AG04450 (cell line): ENCODE measurements at places on chromosomes 3 and 15. TPM values are rescaled to one million over a fixed set of nuclear protein-coding genes. Genes with fewer than 3 reads are reported as not detected.
A peak's percentile ranks its signal among the peaks of the same experiment; 100 is the strongest.

DNA sequence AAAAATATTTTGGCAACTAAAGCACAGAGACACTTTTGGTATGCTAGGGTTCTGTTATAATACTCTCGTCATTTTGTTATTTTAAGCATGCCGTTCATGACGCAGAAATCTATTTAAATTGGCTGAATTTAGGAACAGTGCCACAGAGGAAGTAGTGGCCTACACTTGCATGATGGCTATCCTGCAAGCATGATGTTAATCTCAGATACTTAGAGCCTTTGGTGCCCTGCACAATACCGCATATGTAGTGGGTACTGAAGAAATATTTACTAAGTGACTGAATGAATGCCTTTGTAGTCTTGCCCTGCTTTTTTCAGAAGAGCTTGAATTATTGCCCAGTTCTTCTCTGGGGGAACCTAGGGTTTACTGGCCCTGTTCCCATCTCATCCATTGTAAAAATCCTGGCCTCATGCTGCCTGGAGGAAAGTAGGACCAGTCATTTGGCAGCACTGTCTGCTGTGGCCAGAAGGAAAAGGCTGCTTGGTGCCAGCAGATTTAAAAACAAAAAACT is 79.0 kb downstream of the SERPINI1 start:
- no peak for DNase-seq

DNA sequence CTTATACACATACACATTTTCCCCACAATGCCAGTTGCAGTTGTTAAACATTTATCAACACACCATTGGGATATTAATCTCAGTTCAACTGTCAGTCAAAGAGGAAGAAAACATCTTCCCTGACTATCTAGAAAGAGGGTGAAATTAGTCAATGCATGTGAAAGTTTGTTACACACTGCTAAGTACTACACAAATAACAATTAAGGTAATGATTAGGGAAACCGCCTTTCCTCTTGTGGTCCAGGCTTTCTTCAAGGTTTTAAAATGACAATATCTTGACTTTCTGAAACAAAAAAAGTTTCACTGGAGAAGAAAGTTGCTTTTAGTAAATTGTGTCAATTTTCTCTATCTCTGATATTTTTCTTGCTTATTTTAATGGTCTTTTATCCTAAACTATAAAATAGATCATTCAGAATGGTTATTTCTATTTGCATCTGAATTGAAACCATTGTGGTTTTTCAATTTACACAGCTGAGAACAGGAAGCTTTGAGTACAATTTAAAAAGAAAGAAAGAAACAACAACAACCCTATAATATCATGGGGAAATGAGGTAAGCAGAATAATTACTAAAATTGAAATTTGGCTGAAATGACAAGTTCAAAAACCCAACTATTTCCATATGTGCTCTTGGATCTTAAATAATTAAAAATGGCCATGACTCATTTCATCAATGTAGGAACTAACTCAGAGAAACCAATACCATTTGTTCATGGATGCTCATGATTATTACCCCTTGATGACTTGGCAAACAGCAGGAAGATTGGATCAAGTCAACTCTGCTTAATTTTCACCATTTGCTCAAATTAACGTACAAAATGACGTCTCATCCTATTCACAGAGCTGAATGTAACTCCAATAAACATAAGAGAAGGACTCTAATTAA is 31.7 kb downstream of the GPR149 start:
- no peak for DNase-seq

DNA sequence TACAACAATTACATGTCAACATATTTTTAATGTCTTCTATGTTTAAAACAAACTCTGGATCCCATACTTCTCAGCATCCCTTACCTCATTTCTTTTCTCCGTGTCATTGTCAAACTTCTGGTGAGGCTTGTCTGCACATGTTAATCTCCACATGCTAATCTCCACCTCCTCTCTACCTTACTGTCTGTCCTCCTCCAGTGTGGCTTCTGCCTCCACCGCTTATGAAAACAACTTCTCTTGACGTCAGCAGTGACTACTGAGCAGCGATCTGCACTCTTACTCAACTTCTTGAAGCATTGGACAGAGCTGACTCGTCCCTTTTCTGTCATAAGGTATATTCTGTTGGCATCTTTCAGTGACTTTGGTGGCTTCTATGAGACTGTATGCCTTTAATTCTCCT is 338.2 kb upstream of the THRB start:
- no peak for DNase-seq

DNA sequence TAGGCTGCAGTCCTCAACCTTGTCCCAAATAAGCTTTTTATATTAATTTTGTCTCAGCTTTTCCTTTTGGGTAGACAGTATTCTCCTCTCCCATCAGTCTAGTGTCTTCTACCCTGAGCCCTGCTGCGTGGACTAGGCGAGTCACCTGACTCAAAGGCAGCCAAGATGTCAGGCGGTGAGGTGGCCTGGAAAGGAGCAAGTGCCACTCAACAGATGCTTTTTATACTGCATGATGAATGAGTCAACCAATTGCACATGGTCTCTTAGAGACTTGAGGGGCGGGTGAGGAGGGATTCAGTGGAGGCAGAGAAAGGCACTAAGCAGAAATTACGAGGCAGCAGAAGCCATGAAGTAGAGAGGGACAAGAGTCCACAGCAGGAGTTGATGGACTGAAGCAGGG is 95.9 kb downstream of the FRMD4B start:
- DNase-seq: no peak

DNA sequence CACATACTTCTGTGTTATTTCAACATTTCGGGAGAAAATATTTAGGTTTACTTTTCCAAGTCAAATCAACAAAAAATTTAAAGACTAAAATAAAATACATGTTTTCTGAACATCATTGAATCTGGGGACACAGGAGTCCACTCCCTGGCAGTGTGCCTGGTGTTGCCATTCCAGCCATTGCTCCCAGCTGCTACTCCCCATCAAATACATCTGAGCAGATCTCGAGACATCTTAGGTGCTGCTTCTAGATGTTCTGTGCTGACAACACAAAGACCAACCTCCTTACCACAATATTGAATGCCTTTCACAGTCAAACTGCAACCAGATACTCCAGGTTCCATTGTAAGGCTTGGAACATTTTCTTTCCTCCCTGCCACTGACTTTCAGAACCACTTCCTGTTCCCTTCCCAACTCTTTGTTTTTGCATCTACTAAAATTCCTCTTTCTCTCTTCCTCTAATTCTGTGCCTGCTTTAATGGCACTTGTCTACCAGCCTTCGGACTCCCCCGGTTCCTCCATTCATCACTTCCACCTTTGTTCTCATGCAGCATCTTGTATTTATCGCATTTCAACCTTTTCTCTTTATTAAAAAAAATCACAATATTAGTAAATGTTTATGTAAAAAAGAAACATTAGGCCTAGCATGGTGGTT is 81.1 kb upstream of the SLC4A7 start:
- no peak for DNase-seq

DNA sequence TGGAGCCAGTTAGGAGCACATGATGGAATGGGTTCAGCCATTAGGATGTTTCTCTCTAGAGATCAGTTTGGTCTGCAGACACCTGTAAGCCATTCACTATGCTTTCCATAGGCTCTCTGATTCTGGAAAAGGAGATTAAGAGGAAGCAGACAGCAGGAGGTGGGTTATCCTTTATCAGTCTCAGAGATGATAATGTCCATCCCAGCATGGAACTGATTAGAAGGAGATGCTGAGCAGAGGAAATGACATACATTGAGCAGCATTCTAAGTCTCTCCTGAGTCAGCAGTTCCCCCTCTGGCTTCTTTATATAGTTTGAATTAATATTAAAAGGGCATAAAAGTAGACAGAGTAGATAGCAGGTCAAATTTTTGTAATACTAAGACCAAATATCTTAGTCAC is 591.1 kb downstream of the GBE1 start:
- no peak for DNase-seq

DNA sequence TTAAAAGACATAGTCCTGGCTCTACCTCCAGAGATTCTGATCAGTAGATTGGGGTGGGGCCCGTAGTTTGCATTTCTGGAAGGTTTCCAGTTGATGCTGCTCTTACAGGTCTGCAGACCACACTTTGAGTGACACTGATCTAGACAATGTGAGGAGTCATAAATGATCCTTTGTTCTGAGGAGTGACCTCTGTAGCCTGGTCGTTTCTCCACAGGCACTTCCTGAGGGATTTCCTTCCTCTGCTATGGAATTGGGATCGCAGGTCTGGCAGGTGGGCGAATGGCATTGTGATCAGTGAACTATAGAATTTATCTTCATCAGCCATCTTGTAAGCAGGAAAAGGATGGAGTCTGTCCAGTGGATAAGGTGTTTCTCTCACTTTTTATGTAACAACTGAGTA is 5.5 kb downstream of the GFM1 start:
- no peak for DNase-seq

GRCh38 chr15:99365242-99365641 is 114.0 kb downstream of the LRRC28 start:
- no peak for DNase-seq

DNA sequence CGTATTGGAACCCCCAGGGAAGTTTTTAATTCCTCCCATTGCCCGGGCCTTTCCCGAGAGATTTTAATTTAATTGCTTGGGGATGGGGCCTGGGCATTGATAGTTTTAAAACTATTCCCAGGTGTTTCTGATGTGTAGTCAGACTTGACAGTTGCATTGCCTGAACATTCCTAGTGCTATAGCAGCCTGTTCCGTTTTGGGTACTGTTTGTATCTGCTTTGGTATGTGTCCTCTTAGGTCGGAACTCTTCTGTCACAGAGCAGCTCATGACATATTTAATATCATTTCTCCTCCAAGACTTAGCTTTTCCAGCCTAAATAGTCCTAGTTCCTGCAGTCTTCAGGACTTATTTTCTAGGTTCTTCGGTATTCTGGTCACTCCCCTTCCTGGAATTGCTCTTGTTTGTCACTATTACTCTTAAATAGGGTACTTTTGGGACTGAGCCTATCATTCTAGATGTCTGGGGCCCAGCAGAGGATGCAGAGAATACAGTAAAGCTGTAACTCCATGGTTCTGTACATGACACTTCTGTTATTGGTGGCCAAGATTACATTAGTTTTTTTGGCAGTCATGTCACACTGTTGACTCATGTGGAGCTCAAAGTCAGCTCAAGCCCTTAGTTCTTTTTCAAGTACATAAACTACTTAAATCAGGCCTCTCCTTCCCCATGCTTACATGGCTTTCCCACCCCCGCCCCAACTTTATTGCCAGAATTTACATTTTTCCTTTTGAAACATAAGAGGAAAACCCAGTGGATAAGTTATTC is 81.5 kb downstream of the BBX start:
- peak; percentile 3 for DNase-seq

The TRH gene
- not detected in 2 replicates for polyA plus RNA-seq

The ITIH4 gene
- 0.63 and 0.64 TPM in 2 replicates for polyA plus RNA-seq

The CPNE9 gene
- not detected in 2 replicates for polyA plus RNA-seq

The TERC gene
- not detected in 2 replicates for polyA plus RNA-seq

The GRIP2 gene
- not detected in 2 replicates for polyA plus RNA-seq

The CFAP44 gene
- polyA plus RNA-seq: 1.2 and 1.3 TPM in 2 replicates
